ENCODE measurements at places on chromosomes 4 and X. TPM values are rescaled to one million over a fixed set of nuclear protein-coding genes. Genes with fewer than 3 reads are reported as not detected.

GRCh38 chr4:183229397-183229796 is 90.7 kb downstream of the CLDN22 start:
- H3K36me3 ChIP-seq: no peaks in the 10 kb centered on the region
- no peaks in the 10 kb centered on the region for H3K27me3 ChIP-seq
- H3K4me1 ChIP-seq: no peaks in the 10 kb centered on the region
- H3K27ac ChIP-seq: no peak overlapping the region
- peak; percentile 46 for DNase-seq

DNA sequence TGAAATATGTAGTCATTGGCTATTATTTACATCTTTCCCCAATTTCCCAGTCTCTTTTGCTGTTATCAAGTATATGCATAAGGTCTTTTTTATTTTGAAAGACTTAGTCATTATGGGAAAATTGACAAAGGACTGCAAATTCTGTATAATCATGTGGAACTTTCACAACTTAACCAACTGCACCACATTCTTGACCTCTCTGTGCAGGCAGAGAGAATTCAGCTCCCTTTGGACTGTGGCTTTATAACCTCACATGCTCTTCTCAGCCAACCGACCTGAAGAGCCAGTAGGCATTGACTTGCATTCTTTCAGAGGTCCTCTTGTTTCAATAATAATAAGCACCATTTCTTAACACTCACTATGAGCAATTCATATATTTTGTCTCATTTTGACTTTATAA is 66.9 kb downstream of the ANXA3 start:
- no peaks in the 10 kb centered on the region for H3K27me3 ChIP-seq
- H3K4me3 ChIP-seq: no peak overlapping the region
- DNase-seq: no peak
- H3K27ac ChIP-seq: no peak overlapping the region
- peaks cover 5% of the 10 kb centered on the region for H3K4me1 ChIP-seq
- no peaks in the 10 kb centered on the region for H3K36me3 ChIP-seq

DNA sequence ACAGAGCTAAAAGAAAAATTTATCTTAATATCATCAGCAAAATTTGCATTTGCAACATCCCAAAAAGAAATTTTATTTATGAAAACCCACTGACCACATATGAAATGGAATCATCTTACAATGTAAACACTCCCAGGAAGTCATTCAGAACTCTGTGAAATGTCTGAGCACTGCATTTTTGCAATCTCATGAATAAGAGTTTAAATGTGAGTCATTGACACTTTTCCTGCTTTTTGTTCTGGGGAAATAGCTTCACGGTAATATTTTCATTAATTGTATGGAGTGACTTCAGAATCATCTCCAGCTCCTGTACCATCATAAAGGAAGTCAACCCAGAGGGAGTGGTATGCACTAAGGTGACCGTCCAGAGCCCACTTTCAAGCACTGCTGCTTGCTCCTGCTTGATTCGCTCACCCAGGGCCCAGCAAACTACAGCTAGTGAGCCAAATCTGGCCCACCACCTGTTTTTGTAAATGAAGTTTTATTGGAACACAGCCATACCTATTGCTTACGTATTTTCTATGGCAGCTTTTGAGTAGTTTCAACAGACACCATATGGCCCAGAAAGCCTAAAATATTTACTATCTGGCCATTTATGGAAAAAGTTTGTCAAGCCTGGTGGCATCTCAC is 17.2 kb downstream of the EDNRA start:
- no peak overlapping the region for H3K4me3 ChIP-seq
- peak; percentile 95 for DNase-seq
- peak overlapping the region; percentile 52 for H3K27ac ChIP-seq
- peaks cover 4% of the 10 kb centered on the region for H3K4me1 ChIP-seq
- H3K27me3 ChIP-seq: no peaks in the 10 kb centered on the region

The ZIC3 gene
- not detected for total RNA-seq

The CCKAR gene
- total RNA-seq: under 0.01 TPM

The TRIM75 gene
- total RNA-seq: not detected

The TMPRSS11D gene
- total RNA-seq: not detected

DNA sequence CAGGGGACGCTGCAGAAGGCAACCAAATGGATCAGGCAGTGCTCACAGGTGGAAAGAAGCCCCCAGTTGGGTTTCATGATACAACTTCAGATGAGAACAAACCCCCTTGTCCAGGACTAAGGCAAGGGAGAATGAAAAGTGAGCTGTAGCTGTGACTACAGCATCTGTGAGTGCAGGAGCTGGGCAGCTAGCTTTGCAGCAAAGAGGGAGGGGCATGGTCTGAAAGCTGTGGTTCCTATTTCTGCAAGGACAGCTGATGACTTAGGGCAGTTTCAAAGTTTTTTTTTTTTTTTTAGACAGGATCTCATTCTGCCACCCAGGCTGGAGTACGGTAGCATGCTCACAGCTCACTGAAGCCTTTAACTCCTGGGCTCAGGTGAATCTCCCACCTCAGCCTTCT is 1317.4 kb upstream of the DIAPH2 start:
- no peaks in the 10 kb centered on the region for H3K36me3 ChIP-seq
- H3K27me3 ChIP-seq: no peaks in the 10 kb centered on the region
- no peak overlapping the region for H3K27ac ChIP-seq
- no peaks in the 10 kb centered on the region for H3K4me1 ChIP-seq
